LNCaP clone FGC (cell line): ENCODE measurements at places on chromosomes 1 and 21.

DNA sequence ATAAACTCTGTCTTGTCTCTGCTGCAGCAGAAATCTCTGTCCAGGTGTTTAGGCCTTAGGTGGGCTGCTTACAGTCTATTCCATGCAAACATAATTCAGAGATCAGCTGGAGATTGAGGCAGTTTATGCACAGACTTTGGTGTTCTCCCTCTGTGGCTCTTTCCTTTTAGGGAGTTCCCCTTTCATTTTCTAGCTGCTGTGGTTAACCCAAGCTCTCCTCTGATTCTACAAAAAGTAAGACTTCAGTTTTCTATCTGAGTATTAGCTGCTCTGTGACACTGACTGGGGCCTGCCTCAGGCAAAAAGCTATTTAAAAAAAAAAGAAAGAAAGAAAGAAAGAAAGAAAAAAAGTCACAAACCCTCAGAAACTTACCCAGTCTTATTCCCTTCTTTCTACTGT, 211.1 kb downstream of the CAMTA1 start:
- no peak for DNase-seq

DNA sequence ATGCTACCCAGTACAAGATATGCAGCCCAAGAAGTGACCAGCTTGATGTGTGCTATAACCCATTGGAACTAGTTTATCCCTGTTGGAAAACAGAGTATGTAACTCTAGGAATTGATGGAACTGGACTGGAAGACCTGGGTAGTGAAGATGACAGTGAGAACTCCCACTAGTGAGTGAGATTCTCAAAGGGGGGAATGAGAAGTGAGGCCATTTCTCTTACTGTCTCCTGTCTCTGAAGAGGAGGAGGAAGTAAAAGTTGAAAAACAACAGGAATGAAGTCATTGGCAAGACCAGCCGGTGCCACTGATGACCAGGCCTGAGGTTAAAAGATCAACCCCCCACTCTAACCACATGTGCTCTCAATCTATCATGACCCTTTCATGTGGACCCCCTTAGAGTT, 20.9 kb downstream of the PLA2G2F start:
- DNase-seq, result no peak

DNA sequence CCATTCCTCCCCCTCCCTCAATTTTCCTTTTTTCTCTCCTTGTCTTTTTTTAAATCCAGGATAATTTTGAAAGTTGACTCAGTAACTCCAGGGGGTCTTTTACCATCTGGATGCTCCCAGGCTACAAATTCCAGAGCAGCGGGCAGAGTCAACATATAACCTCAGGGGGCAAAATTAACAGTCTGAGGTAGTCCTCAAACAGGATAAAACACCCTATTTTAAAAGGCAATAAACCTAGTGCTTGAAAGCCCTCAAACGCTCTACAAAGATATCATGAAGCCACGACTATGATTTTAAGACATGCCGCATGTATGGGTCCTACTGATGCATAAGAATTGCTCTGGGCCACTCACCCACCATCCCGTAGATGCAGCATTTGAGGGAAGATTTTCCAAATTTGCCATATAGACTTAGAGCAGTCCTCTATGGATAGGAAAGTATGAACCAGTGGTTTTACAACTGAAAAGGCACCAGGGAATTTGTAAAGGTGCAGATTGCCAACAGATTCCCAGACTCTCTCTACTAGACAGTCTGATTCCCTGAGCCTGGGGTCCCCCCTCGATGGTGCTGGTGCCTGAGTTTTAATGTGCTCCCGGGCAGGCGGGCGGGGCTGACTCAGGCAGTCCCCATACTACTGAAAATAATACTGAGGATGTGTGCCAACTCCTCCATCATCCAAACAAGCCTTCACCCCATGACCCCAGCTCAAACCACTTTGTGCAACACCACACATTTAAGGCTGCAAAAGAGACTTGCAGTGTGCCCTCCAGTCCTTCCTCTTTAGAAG, 37.2 kb downstream of the PTPN14 start:
- no peak for DNase-seq

- DNase-seq, result no peak
Measured at GRCh38 chr1:14842361-14842760, 243.9 kb downstream of the KAZN start.

DNA sequence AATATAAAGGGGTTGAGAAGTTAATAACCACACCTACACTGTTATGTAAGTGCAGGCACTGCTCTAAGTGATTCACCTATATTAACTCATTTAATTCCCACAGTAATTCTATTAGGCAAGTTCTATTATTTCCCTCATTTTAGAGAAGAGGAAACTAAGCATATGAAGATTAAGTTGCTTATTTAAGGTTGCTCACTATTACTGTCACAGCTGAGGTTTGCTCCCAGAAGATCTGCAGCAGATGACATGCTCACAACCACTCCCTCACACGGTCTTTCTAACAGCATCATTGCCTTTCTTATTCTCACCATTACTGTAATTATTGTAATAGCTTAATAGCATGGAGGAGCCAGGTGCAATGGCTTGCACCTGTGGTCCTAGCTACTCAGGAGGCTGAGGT, 196.4 kb upstream of the GREM2 start:
- DNase-seq, result no peak

- no peak for DNase-seq
Measured at GRCh38 chr1:236472850-236473788, 50.7 kb upstream of the LGALS8 start.

GRCh38 chr1:8097077-8097799, 71.1 kb upstream of the ERRFI1 start:
- no peak for DNase-seq

- no peak for DNase-seq
Measured at GRCh38 chr1:74596717-74597116, 76.9 kb downstream of the ERICH3 start.

DNA sequence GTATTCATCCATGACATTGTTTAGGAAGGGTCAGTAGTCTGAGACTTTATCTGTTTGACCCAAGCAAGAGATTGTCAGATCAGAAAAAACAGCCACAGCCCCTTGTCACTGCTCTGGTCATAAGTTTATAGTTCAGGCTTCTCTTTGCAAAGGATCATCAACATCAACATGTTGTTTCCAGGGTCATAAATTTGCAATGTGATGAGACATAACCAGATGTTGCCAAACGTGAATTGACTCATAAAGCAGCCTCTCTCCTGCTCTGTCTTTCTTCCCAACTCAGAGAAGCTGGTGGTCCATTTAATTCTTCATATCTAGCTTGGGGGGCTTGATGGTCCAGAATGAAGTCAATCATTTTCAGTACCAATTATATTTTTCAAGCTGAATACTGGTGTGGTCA, 507.2 kb upstream of the PBX1 start:
- no peak for DNase-seq
